PC-3 (cell line): ENCODE measurements at places on chromosomes 6 and 20.

DNA sequence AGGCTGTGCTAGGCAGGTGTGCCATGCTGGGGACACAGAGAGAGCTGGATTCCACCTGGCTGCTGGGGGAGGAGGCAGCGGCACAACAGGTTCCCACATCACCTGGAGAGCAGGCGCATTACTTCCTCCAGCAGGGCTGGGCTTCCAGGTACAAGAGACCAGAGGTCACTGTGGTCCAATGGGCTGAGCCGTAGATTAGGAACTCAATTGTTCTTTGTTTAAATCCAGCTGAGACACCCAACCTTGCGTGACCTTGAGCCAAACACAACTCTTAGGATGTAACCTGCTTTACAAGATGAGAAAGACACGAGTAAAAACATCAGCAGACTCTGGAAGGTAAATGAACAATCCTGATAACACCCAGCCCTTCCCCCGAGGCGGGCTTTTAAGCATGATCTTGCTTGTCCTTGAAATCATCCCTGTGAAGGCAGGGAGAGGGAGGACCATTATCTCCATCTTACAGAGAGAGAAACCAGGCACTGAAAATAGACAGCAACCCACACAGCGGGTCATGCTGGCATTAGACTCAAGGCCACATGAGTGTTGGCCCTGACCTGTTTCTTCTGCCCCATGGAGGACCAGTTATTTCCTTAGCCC, 216.5 kb upstream of the RREB1 start:
- no peak for DNase-seq

DNA sequence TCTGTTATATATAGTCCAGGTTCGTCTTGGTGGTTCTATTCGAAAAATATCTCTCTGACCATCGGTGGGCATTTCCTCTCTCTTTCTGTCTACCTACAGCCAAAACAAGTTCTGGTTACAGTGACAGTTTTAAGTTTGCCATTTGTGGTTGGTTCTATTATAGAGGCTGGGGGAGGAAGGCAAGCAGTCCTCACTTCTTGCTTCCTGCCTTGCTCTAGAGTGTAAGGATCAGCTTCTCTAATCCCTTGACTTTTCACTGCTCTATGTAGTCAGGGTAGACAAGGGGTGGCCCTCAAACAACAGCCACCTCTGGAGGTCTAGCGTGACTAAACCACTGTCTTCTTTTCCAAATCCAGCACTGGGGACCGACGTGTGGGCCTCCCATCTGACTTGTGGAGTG, 16.1 kb downstream of the E2F3 start:
- no peak for DNase-seq

DNA sequence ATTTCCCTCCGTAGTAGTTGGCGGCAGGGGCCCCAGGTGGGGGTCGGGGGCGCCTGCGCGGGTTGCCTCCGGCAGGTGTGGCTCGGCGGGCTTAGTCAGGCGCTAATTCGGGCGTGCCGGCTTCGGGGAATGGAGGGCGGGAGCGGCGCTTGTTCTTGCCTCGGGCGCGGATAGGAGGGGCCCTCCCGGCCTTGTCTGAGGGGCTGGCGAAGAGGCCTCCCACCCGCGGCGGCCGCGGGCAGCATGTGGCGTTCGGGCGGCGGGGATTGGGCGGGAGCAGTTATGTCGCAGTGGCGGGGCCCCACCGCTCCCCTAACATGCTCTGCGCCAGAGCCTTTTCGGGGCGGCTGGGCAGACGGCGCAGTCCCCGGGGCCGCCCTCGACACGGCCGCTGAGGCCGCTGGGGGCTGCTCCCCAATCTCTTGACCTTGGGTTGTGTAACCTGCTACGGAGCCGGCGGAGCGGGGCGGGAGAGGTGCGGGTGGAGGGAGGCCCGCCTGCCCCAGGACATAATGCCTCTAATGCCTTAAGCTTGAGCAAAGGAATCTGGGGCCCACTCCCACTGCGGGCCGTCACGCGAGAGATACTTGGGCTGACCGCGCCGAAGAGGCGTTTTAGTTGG, 1.1 kb downstream of the AMD1 start:
- DNase-seq: no peak

GRCh38 chr20:13348311-13349234, 127.5 kb downstream of the ISM1 start:
- no peak for DNase-seq

GRCh38 chr20:37513779-37514359, 7.2 kb upstream of the NNAT start:
- DNase-seq: no peak

DNA sequence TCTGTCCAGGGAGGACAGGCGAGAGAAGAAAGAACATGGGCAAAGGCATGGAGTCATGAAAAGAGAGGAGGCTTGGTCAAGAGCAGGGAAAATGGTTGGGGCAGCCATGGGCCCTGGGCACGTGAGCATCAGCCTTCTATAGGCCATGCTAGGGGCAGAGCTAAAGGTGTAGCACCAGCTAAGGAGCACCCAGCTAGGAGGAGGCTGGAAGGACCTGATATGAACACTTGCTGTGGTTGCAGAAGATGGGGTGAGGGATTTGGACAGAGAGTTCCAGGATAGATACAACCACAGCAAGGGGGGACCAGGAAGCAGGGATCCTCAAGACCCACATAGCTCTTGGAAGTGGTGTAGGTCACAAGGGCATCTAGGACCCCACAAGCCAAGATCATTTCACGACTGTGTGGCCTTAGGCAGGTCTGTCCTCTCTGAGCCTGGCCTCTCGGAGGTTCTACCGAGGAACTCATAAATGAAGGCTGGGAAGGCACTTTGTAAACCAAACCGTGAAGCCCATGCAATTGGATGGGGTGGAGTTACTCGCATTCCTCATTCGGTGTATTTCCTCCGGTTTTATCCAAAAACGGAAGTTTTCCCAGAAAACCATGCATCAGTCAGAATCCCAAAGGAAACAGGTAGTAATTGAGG, 74.0 kb upstream of the TOP1 start:
- DNase-seq: no peak

- DNase-seq: no peak
Observed at GRCh38 chr6:3929281-3929798, 80.2 kb downstream of the FAM50B start.

DNA sequence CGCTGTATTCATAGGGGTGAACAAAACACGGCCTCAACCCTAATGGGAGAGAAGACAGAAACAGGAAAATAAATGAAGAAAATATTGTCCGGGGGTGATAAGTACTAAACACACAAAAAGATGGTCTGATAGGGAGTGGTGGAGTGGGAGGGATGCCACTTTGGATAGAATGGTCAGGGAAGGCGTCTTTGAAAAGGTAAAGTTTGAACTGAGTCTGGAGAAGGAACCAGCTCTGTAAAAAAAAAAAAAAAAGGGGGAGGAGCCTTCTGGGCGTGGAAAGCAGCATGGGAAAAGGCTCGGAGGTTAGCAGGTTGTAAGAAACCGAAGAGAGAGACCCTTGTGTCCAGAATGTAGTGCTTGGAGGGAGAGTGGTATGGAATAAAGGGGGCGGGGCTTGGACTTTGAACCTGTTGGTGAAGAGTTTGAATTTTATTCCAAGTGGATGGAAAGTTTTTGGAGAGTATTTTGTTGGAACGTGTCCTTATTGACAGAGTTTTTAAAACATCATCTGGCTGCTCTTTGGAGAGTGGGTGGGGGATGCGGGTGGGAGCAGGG, 1.8 kb downstream of the CHMP4B start:
- peak; percentile 28 for DNase-seq

DNA sequence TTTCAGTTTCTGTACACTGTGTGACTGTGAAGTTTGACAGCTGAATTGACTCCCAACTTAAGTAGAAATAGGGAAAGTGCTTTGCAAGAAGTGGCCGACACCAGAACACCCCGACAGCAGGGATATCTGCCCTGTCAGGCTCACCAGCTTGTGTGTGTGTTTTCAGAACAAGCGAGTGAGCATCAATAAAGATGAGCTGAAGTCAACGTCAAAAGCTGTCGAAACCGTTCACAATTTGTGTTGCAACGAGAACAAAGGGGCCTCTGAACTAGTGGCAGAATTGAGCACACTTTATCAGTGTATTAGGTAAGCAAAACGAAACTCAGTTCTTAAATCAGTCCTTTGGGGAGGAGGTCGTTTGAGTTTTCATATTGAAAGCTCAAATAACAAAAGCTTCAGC, 10.7 kb downstream of the NELFCD start:
- DNase-seq: no peak

DNA sequence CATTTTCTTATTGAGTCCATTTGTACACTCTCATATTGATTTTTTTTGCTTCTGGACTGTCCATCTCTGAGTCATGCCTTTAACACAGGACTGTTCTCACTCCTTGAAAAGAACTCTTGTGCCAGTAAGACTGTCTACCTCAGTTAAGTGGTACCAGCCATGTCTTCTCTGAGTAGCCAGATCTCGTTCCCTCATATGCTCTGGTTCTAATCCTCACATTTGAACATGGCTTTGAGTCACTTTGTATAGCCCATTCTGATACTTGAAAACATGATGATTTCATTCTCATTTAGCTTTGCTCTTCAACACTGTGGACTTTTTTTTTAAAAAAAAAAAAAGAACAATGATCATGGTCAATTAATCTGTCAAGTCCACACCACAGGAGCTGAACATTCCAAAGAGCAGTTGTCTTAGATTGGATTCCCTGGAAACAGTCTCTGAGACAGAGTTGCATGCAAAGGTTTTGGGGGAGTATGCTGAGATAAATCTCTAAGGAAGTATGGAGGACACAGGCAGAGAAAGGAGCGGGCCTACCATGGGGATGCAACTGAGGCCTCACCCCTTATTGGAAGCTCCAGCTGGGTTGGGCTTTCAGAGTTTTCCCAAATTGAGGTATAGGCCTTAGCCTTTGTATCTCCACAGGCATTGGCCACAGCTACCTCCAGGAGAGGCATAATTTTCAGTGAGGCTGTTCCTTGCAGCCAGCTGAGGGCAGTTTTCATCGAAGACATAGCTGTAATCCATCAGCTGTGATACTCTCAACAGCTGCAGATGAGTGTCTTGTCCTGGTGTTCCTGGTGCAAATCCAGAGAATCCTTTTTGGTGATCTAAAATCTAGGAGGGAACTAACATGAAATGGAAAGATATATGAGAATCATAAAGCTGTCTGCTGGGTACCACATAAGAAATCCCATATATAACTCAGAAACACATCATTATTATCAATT, 6.0 kb upstream of the PTCHD4 start:
- DNase-seq: peak; percentile 13

DNA sequence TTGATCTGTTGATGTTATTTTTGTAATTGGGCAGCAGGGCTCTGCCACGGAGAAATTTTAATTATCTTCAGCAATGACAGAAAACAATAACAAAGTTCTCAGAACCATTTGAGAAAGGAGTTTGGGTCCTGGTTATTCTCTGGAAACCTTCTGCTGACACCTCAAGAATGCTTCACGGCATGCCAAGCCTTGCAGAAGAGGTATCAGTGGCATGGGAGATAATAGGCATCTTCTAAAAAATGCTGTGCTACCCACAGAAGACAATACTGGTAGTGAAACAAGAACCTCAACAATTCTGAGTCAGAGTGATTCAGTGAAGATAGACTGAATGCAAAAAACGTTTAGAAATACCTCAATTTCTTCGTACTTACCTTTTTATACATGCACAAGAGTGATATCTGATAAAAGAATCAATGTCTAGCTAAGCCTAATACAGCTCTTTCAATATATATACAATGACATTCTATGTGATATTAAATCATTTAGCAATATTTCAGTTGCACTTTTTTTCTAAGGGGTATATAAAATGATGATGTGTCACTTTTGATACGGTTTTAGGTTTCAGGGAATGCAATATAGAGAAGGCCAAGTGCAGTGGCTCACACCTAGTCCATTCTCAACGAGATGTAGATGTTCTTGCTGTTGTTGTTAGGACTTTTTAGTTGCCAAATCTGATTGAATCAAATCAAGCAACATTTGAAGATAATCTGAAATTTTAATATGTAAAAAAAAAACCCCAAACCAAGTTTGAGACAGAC, 110.4 kb upstream of the COL21A1 start:
- DNase-seq: peak; percentile 70
